Activated T-cell treated with anti-CD3 and anti-CD28 coated beads, Interleukin-2, amount 50 U/mL, for 24 hours (primary cell): ENCODE measurements at places on chromosomes 16 and 17.

GRCh38 chr17:71260366-71260940, 860.4 kb upstream of the SOX9 start:
- DNase-seq, result no peak

DNA sequence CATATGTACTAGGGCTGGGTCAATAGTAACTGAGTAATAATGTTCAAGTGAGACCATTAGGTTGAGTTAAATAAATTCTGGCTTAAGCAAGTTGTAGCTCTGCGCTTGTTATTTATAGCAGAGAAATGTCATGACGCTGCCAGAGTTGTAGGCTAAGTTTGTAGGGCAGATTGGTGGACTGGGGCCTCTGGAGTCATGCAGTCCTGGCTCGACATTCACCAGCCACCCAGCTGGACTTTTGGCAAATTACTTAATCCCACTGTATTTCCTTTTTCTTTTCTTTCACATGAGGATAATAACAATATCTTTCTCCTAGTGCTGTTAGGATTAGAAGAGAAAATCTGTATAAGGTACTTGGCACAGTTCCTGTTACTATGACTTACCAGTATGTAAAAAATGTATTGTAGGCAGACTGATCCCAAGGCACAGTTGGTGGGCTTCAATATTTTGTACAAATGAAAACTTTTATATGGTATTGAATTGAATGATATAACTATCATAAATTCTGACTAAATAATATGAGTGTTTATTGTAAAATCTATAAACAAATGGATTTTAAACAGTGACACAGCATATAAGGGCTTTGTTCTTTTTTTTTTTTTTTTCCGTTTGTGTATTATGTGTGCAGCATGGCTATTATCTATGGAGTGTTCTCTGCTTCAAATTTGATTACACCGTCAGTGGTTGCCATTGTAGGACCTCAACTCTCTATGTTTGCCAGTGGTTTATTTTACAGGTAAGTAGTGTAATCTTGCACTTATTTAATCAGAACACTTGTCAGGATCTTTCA, 2.6 kb downstream of the MFSD11 start:
- DNase-seq, result no peak

GRCh38 chr17:41627316-41628072, 3.1 kb upstream of the KRT17 start:
- no peak for DNase-seq

DNA sequence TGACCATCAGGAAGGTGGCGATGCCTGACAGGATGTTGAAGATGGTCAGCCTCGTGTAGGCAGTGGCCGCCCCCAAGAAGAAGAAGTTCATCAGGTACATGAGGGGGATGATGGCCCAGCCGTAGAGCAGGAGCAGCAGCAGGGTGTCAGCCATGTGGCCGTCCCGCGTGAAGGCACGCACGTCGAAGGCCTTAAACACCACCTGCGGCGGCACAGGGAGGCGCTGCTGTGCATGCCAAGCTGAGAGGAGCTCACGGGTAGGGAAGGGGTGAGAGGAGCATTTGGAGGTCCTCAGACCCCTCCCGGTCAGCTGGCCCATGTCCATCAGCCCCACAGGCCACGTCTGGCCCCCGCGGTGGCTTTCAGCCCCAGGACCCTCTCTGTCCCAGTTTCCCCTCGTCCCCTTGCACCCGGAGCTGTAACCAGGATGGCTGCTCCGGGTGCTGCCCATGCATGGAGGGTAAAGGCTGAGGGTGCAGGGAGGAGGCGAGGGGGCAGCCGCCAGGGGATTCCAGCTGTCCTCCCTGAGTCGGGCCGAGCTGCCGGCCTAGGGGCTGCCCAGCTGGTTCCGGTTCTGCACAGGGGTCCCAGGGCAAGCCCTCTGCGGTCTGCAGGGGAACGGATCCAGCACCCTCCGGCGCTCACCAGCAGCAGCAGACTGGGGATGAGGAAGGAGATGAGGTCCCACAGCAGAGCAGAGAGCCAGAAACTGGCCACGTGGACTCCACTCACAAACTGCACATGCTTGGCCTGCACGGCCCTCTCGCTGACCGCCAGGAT, 17.1 kb upstream of the RNPS1 start:
- no peak for DNase-seq

DNA sequence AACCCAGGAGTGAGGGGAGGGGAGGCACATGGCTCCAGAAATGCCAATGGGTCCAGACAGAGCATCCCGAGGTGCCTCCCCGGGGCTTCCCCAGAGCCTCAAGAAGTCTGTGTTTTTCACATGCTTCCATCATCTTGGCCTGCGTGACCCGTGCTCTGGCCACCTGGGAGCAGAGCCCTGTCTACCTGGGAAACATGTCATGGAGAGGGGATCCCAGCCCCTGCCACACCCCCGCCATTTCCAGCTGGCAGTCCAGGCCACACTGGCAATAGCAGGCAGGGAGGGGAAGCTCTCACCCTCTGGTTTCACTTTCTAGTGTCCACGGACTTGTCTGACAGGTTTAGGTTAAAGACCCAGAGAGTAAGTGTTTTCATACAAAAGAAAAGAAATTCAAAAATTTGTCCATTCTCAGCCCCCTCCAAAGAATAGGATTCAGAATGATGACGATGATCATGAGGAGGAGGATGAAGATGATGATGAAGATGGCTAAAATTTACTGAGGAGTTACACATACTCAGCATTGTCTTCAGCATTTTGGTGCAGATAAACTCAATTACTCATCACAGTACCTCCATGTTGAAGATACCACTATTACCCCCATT, 9.0 kb downstream of the SMIM5 start:
- DNase-seq, result no peak

DNA sequence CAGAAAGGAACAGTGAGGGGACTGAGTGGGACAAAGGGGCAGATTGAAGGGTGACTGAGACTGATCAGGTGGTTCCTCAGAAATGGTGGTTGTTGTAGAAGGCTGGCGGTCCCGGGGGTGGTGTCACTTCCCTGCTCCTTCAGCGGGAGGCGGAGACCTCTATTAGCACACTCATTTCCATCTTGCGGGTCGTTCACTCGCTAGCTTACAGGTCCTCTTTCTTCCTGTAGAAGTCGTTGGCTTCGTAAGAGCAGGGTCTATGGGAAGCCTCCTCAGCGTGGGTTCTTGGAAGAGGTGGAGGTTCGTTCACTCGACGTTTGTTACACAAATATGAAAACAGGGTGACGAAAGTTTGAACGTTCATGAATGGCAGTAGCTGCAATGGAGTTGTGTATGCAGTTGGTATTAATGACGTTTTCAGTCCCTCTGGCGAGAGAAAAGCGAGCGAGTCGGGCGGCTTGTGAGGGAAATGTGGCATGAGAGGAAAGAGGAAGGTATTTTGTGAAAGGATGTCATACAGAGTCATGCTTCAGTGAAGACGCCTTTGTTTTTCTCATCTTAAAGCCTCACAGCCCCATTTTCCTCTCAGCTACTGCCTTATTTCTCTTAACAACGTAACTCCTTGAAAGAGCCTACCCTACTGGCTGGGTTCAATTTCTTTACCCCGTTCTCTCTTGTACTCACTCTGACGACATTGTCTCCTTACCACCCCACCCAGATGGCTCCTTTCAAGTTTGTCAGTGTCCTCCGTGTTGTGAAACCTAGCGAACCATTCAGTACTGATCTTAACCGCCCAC, 667 bp downstream of the EFCAB13 start:
- no peak for DNase-seq

GRCh38 chr17:55363033-55363432, 58.6 kb downstream of the MMD start:
- no peak for DNase-seq

- DNase-seq, result no peak
Observed at GRCh38 chr17:76013377-76013932, 12.8 kb downstream of the CDK3 start.

DNA sequence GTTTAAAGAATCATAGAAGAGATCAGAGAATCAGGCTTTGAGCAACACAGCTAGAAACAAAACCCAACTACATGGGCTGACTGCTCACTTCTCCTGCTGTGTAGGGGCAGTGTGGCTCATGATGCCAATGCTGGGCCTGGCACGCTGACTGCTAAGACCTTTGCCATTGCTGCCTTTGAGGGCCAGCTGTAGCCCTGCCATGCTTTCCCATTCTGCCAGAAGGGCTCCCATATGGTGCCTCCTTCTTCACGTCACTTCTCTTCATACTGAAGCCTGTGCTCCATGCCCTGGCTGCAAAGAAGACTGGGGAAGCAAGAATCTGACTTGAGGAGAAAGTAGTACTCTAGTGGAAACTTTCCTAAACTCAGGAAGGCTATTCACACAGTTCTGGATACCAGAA, 232.9 kb downstream of the UTP18 start:
- no peak for DNase-seq

DNA sequence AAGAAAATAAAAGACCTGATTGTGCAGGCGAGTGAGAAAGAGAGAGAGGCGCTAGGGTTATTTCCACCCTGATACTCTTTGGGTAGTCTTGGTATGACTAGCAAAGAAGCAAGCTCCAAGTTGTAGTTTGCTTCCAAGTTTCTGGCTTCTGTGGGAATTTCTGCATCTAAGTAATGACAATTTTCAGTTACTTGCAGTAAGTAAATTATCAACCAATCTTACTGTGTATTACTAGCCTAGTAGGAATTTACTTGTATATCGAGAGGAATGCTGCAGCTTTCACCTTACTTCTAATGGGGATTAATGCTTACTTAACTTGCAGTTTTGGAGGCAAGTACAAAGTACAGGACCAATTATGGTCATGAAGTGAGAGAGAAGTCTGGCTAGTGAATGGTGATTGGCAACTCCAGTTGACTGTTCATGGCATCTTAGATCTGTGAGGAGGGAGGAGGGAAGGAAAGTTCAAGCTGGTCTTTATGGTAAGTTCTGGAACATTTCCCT, 31.9 kb downstream of the TENT4B start:
- no peak for DNase-seq
